ENCODE measurements at places on chromosomes 4 and X. TPM values are rescaled to one million over a fixed set of nuclear protein-coding genes. Genes with fewer than 3 reads are reported as not detected.

Gene SPANXA1
- total RNA-seq: not detected

DNA sequence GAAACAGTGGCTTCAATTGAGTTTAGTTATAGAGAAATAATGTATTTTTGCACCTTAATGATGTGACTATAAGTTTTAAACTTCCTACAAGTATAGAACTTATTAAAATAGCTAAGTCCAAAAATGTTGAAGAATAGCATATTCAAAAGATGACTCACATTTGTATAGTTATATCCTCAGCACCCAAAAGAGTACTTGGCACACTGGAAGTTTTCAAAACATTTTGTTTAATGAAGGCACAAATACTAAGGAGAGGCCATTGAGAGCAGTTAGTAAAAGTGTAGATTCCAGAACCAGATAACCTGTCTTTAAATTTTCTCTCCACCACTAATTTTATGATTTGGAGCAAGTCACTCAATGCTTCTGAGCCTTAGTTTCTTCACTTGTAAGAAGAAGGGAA lies 226.9 kb upstream of the MID1 start:
- no peaks in the 10 kb centered on the region for H3K4me1 ChIP-seq
- no peaks in the 10 kb centered on the region for H3K36me3 ChIP-seq

DNA sequence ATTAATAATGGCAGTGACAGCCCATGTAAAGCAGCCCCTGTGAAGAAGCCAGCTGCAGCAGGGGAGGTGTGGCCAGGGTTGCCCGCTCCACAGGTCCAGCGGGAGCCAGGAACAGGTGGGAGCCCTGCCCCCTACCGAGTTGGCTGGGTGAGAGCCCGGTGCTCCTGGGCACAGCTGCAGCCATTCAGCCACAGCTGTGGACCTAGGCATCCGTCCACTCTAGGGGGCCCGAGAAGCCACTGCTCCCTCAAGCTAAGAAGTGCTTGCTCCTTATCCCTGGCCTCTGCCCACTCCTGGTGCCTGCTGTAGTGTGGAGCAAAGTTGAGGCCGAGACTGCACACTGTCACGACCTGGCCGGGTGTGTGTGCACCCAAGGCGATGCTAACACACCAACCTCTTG lies 1469.0 kb downstream of the PCDH7 start:
- H3K4me1 ChIP-seq: no peaks in the 10 kb centered on the region
- H3K27me3 ChIP-seq: no peaks in the 10 kb centered on the region
- no peak overlapping the region for H3K4me3 ChIP-seq
- H3K36me3 ChIP-seq: no peaks in the 10 kb centered on the region
- no peak for DNase-seq

DNA sequence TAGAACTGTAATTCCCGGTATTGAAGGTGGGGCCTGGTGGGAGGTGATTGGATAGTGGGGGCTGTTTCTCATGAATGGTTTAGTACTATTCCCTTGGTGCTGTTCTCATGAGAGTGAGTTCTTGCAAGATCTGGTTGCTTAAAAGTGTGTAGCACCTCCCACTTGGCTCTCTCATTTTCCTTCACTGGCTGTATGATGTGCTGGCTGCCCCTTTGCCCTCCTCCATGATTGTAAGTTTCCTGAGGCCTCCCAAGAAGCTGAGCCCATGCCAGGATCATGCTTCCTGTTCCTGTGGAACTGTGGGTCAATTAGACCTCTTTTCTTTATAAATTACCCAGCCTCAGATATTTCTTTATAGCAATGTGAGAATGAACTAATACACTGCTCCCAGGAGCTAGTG lies 8.7 kb downstream of the ANXA10 start:
- H3K4me1 ChIP-seq: no peaks in the 10 kb centered on the region
- no peak overlapping the region for H3K4me3 ChIP-seq
- DNase-seq: no peak
- H3K36me3 ChIP-seq: no peaks in the 10 kb centered on the region

GRCh38 chrX:53716328-53717088 lies 30.0 kb upstream of the HUWE1 start:
- no peak overlapping the region for H3K27ac ChIP-seq
- H3K36me3 ChIP-seq: no peaks in the 10 kb centered on the region
- no peaks in the 10 kb centered on the region for H3K4me1 ChIP-seq
- H3K4me3 ChIP-seq: no peak overlapping the region
- no peaks in the 10 kb centered on the region for H3K27me3 ChIP-seq
- DNase-seq: no peak

GRCh38 chrX:9317176-9317575 lies 147.7 kb upstream of the TBL1X start:
- H3K36me3 ChIP-seq: no peaks in the 10 kb centered on the region
- H3K4me1 ChIP-seq: no peaks in the 10 kb centered on the region
- no peak overlapping the region for H3K4me3 ChIP-seq
